Stimulated activated CD4-positive, alpha-beta T cell treated with anti-CD3 and anti-CD28 coated beads, Interleukin-1b, Interleukin-23, amount 100 ng/mL, for 24 hours (primary cell): ENCODE measurements at places on chromosomes 13 and 19.

DNA sequence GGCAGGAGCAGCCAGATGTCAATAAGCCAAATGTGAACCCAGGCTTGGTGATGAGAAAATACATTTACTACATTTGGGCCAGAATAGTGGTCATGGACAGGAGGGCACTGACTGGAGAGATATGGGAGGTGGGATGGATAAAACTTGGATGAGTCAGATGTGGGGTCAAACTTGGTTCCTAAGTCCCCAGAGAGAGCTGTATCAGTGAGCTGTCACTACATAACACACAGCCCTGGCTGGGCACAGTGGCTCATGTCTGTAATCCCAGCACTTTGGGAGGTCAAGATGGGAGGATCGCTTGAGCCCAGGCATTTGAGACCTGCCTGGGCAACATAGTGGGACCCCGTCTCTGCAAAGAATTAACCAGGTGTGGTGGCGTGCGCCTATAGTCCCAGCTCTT is 51.6 kb upstream of the EHD2 start:
- DNase-seq = no peak

- no peak for DNase-seq
These were observed 10.3 kb downstream of the AKT2 start for GRCh38 chr19:40274585-40275544.

- peak; percentile 75 for DNase-seq
These were observed 2.6 kb upstream of the PRKCG start for GRCh38 chr19:53879140-53880081.

GRCh38 chr19:38047641-38048040 is 140.6 kb downstream of the SIPA1L3 start:
- no peak for DNase-seq

GRCh38 chr13:30257468-30258099 is 49.8 kb downstream of the KATNAL1 start:
- no peak for DNase-seq

DNA sequence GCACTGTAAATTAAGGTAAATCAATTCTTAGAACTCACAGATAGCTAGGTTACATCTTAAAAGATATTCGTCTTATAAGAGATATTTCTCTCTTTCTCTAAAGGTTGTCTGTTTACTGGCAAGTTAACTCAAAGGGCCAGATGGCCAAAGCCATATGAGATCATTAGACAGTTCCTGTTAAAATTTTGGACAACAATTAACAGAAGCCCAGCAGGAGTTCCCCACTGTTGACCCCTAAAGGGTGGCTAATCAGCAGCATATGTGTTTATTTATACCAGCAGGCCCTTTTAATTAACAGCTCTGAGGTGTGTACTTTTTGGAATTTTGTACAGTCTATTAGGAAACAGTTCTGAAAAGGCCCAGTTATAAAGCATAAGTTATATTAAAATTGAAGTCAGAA is 245.8 kb downstream of the LIG4 start:
- DNase-seq = no peak

GRCh38 chr13:32300920-32301319 is 14.2 kb downstream of the ZAR1L start:
- no peak for DNase-seq

GRCh38 chr13:99977912-99978798 is 3.4 kb upstream of the ZIC2 start:
- no peak for DNase-seq

- no peak for DNase-seq
These were observed 164.6 kb downstream of the KLF5 start for GRCh38 chr13:73223372-73223781.

GRCh38 chr19:34237283-34237682 is 17.1 kb upstream of the GARRE1 start:
- no peak for DNase-seq

DNA sequence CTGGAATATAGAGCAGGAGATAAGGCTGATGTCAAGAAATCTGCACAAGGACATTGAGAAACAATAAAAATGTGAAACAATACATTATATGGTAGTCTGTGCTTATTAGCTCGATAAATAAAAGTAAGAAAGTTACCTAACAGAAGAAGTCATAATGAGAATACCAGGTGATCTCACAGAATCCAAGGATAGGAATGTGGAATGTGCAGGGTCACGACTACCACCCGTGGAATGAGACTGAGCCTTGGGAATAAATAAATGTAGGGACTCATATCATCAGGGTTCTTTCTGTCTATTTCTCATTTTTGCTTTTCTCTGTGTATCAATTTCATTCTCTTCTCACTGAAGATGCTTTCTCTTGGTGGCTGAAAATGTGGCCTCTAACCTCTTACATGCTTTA is 26.0 kb upstream of the KBTBD7 start:
- no peak for DNase-seq

DNA sequence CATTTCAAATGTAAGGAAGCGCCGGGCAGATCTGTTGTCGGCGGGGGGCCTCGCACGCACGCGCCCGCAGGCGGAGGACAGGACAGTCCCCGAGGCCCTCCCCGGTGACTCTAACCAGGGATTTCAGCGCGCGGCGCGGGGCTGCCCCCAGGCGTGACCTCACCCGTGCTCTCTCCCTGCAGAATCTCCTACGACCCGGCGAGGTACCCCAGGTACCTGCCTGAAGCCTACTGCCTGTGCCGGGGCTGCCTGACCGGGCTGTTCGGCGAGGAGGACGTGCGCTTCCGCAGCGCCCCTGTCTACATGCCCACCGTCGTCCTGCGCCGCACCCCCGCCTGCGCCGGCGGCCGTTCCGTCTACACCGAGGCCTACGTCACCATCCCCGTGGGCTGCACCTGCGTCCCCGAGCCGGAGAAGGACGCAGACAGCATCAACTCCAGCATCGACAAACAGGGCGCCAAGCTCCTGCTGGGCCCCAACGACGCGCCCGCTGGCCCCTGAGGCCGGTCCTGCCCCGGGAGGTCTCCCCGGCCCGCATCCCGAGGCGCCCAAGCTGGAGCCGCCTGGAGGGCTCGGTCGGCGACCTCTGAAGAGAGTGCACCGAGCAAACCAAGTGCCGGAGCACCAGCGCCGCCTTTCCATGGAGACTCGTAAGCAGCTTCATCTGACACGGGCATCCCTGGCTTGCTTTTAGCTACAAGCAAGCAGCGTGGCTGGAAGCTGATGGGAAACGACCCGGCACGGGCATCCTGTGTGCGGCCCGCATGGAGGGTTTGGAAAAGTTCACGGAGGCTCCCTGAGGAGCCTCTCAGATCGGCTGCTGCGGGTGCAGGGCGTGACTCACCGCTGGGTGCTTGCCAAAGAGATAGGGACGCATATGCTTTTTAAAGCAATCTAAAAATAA is 18.2 kb downstream of the IL17D start:
- no peak for DNase-seq

GRCh38 chr19:4032436-4032835 is 24.9 kb downstream of the PIAS4 start:
- DNase-seq = no peak

DNA sequence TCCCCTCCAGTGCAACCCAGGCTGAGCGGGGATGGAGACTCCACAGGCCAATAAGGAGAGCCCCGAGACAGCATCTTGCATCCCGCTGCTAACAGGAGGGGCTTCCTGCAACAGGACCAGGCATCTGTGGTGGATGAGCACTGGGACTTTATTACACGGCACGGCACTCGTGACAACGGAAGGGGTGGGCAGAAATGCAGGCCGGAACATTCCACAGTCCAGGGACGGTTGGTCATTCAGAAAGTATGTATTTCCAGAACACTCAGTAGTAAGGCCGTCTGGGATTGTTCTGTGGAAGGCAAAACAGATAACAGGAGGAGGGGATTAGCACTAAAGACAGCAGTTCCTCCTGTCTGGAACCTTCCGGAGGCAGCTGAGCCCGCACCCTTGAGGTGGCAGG is 3.3 kb upstream of the TM6SF2 start:
- DNase-seq = no peak

GRCh38 chr13:45178349-45179162 is 22.3 kb downstream of the KCTD4 start:
- no peak for DNase-seq

- DNase-seq = no peak
These were observed 6.3 kb downstream of the FGF9 start for GRCh38 chr13:21677075-21677623.

DNA sequence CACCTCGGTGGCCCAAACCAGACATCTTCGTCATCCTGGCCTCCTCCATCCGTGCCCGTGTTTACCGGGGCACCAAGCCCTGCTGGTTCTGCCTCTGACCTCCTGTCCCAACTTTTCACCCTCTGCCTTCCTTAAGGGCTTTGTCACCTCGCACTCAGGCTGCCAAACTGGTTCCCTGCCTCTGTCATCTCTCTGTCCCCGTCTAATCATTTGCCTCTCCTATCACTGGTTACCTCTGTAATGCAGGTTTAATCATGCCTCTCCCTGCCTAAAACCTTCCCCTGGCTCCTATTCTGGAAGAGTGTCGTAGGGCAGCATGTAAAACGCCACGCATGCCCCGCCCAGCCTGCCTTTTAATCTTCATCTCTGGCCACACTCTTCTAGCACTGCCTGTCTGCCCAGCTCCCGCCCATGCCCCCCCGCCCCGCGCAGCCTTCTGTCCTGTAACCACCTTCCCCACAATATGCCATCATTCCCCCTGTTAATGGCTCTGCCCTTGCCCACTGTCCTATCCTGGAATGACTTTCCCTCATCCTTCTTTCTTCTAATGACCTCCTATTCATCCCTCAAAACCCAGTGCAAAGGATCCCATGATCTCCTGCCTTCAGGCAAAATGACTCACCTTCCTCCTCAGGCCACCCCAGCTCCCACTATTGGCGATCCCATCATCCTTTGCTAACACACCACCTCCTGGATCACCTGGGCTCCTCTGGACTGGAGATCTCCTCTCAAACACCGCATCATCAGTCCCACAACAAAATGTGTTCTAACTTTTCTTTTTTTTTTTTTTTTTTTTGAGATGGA is 66.7 kb downstream of the PEX11G start:
- DNase-seq = no peak

DNA sequence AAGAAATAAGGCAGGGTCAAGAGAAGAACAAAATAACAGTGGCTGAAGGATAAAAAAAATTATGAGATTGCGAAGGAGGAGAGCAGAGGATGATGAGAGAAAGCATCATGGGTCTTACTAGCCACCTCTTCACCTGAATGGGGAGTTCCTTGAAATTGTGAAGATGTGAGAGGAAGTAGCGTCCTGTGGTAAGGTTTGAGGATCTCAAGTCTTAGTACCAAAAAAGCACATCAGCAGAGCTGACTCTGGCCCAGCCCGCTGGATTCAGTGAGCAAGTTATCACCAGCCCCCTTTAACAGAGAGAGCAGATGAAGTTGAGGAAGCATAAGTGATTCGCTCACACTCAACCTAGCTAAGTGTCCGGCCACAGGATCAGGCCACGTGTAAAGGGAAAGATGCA is 61.8 kb downstream of the RXFP2 start:
- no peak for DNase-seq

- no peak for DNase-seq
These were observed 1249.4 kb upstream of the SLC10A2 start for GRCh38 chr13:104315606-104316005.

- no peak for DNase-seq
These were observed 40.2 kb upstream of the NPAS1 start for GRCh38 chr19:46979126-46980105.

- DNase-seq = no peak
These were observed 277.9 kb downstream of the TSHZ3 start for GRCh38 chr19:31071136-31071855.

DNA sequence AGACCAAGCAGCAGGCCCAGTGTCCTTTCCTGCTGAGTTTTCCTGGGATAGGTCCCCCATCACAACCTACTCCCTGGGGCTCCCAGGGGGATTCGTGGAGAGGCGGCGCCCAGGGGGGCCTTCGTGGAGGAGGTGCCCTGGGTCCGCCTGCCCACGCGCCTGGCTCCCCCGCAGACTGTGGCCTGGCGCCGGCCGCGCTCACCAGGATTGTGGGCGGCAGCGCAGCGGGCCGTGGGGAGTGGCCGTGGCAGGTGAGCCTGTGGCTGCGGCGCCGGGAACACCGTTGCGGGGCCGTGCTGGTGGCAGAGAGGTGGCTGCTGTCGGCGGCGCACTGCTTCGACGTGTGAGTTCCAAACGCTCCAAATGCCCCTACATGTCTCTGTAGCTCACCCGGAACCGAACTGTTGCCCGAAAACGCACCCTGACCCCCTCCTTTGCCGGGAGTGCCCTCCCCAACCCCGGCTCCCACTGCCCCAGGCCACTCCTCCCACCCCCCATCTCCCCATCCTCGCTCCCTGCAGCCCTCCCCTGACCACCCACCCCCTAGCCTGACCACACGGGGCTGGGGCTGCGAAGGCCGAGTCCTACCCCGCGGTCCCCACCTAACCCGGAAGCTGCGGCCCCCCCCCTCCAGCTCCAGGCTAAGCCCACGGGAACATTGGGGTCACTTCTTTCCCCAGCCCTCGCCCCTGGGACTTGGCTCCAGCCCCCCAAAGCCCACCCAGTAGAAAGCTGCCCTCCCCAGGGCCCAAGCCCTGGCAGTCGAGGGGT is 3.3 kb downstream of the TIMM13 start:
- DNase-seq = no peak

DNA sequence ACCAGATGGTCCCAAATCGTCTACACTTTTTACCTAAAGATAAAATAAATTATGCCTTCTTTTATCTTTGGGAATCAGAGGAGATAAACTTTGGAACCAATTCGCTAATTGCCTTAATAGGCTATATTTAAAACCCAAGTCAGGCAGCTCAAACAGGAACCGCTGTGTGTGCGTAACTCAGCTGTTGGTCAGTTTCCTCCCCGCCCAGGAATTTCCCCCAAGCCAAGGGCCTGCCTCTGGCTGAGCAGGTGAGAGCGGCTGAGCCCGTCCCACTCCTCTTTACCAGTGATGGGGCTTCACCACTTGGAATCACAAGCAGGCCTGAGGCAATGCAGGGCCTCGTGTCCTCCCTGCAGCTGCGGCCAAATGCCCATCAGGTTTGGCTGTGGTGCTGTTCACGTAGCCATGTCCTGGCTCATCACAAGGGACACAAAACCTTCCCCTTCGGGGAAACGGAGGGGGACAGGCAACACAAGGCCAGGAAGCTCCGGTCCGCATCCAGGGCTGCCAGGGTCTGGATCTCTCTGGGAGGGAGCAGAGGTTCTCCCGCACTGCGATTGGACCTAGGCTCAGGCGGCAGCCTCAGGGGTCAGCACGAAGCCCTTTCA is 503 bp upstream of the SLC7A9 start:
- DNase-seq = no peak

DNA sequence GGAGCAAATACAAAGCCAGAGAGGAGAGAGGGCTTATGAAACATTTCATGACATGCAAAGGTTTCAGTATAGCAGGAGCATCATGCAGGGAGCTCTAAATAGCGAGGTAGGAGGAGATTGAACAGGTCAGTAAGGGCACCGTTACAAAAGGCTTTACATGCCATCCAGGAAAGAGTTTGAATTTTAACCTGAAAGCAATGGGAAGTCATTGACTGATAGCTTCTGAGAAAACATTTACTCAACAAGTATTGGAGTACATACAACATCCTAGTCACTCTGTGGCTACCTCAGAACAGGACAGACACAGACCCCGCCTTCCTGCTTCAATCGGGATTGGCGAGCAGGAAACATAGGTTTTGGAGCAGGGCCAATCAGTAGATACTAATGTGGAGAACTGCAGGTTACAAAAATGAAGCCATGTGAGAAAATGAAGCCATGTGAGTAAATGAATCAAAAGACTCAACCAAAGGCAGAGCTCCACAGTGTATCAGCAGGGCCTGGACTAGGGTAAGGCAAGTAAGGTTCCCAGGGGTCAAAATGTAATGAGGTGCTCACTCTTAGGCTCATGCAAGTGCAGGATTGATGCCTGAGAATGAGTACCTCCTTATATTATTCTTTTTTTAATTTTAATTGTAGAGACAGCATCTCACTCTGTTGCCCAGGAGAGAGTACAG is 46.8 kb upstream of the FNDC3A start:
- DNase-seq = no peak

- no peak for DNase-seq
These were observed 1.5 kb downstream of the GIPC3 start for GRCh38 chr19:3586707-3587346.
